Stimulated activated CD4-positive, alpha-beta T cell treated with anti-CD3 and anti-CD28 coated beads, Interleukin-12 subunit alpha, Interleukin-12 subunit beta, amount 100 ng/mL, for 24 hours (primary cell): ENCODE measurements at places on chromosomes 3 and 15.

- DNase-seq = no peak
These were observed 10.9 kb downstream of the ITIH3 start for GRCh38 chr3:52805270-52806039.

GRCh38 chr15:41928637-41929620, 35.1 kb upstream of the SPTBN5 start:
- DNase-seq = no peak

DNA sequence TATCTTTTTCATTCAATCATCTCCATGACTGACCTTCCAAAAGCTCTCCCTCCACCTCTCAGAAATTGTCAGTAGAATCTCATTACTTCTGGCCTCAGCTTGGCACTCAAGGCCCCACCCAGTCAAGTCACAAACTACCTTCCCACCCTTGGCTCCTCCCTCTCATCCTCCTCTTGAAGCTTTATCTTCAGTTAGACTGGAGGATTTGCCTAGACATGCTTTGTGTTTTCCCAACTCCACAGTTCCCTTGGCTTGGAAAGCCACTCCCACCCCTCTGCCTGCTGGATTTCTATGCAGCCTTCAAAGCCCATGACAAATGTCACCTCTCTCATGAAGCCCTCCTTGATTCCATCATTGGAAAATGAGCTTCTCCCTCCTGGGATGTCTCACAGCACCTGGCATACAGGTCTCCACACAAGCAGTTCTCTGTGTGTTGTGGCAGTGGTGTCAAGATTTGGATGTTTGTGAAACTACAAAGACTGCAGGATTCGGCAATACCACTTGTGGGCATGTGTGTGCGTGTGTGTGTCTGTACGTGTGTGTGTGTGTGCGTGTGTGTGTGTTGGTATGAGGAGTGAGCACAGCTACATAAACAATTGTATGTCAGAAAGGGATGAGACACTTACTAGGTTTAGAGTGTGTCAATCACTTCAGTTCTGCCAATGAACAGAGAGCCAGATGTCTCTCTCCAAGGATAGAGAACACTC, 45.3 kb upstream of the VPS8 start:
- DNase-seq = no peak

GRCh38 chr3:88010810-88011209, 48.0 kb downstream of the CGGBP1 start:
- DNase-seq = no peak

- DNase-seq = no peak
These were observed 48.1 kb upstream of the PLCL2 start for GRCh38 chr3:16836505-16837237.

DNA sequence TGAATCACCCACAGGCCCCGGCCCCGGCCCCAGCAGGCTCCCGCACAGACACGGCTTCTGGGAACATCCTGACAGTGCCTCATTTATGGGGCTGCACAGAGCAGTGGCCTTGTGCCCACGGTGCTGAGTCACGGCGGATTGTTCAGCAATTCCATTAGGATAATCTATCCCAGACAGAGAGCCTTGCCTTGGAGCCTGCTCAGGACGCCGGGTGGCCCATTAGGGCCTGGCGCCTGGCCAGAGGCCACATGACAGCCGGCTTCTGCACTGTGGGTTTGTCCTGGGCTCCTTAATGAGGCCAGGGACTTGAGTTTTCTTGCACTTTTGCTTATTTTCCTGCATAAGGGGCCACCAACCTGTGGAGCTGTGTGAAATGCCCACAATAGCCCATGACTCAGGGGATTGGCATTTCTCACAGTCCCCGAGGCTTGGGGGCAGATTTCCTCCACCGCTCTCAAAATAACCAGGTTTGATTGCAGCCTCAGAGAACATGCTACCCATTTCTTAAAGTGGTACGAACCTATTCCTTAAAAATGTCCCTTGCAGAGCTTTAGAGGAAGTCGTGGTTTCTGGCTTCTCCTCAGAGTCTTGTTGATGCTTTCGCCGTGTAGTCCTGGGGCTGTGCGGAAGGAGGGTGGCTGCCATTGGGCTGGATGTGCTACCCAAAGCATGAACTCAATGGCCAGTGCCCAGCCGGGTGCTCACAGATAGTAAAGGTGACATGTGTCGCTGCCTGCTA, 19.0 kb downstream of the SYNM start:
- no peak for DNase-seq

DNA sequence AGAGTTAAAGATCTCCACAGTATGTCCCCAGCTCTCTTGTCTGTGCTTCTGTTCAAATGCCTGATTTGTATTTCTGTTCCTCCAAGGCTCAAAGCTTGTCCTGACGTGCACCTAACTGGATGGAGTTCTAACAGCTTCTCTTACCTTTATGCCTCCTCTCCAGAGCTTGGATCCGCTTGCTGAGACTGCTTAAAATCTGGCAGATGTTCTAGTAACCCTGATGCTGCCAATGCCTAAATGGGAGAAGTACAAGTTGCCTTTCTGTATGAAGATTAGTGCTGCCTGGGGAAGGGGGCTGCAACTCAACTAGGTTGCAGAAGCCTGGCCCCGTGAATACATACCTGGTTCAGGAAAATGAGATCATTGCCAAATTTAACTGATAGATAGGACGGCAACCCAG, 354.5 kb upstream of the KCNMB2 start:
- no peak for DNase-seq

DNA sequence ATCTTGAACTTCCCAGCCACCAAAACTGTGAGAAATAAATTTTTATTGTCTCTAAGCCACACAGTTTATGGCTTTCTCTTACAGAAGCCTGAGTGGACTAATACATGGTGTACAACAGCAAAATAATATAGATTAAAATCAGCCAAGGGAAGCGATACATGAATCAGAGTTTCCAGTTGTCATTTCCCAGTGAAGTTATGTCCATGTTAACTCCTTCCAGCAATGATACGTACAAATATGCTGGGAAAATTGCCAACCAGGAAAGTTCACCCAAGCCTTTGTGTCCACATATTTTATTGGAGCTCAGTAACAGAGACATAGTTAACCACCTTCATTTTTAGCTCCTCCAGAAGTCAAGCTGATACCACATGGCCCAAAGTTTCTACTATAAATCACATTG, 280.9 kb upstream of the KCNMB2 start:
- no peak for DNase-seq

DNA sequence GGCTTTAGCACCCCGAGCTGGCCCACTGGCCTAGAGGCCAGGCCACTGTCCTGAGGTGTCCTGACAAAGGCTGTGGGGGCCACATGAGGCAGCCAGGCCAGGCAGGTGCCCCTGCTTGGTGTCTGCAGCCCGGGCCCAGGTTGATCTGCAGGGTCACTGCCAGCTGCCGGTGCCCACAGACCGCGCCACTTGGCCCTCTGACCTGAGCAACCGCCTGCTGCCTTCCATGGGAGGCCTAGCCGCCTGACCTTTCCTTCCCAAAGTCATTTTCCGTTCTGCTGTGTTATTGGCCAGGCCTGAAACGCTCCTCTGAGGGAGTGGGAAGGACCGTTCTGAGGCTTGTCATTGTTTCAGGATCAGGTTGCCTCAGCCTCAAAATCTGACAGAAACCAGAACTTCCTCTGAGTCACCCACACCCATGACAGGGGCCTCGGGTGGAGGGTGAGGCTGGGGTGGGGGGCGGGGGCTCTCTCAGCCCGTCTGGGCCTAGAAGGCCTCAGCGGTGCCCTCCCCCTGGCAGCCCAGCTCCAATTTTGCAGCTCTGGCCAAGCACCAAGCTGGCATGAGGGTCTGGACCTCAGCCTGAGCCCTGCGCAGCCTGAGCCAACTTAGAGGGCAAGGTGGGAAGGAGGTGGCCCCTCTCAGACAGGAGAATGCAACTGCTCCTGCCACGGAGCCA, 140.7 kb upstream of the MEF2A start:
- peak; percentile 37 for DNase-seq

GRCh38 chr3:127174715-127175140, 18.2 kb upstream of the PRR23E start:
- DNase-seq = no peak

DNA sequence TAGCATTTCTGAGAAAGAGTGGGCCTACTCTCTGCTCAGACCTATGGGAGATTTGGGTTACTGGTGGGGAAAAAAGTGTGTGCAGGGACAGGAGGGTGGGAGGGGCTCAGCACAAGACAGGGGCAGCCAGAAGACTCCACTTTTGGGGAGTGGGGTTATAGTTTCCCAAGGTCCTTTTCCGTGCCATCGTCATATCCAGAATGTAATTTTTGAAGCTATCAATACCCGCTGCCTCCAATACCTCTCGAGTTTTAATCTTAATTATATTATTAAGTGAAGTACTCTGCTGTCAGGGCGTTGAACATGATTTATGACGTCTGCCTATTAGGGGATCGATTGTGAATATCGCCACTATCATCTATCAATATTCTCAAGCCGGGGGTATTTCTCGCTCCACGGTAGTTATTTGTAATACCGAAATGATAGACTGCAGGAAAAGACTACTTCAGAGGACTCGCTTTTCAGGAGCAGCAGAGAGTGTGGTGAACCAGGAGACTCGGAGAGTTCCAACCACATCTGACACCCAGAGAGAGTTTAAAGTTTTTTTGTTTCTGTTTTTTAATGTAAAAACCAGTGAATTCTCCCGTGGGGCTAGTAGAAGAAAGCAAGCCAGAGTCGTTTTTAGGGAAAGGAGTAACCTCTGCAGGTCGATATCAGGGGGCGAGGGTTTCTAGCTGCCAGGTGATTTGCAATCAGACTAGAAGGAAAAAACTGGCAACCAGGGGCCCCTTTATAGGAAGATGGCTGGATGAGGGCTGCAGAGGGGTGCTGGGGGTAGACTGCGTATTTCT, 20.6 kb downstream of the NR2F2 start:
- no peak for DNase-seq

- no peak for DNase-seq
These were observed 641.2 kb upstream of the ARRDC4 start for GRCh38 chr15:97319291-97319690.

DNA sequence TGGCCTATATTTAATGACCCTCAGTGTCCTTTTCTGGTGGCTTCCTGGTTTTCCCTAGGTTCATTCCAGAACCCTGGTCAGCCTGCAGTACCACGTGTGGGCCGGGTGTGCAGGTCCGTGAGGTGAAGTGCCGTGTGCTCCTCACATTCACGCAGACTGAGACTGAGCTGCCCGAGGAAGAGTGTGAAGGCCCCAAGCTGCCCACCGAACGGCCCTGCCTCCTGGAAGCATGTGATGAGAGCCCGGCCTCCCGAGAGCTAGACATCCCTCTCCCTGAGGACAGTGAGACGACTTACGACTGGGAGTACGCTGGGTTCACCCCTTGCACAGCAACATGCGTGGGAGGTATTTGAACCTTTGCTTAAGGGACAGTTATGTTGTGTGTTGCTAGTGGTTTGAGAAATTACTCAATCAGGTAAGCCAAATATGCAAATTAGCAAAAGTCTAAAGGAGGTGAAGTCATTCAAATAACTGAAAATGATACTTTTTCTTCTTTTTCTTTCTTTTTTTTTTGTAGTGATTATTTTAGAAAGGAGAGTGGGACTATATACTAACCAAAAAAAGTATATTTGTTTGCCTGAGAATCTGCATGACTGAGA, 259.2 kb downstream of the ADAMTSL3 start:
- DNase-seq = no peak

- no peak for DNase-seq
These were observed 78.0 kb downstream of the CHCHD6 start for GRCh38 chr3:126781889-126782491.

DNA sequence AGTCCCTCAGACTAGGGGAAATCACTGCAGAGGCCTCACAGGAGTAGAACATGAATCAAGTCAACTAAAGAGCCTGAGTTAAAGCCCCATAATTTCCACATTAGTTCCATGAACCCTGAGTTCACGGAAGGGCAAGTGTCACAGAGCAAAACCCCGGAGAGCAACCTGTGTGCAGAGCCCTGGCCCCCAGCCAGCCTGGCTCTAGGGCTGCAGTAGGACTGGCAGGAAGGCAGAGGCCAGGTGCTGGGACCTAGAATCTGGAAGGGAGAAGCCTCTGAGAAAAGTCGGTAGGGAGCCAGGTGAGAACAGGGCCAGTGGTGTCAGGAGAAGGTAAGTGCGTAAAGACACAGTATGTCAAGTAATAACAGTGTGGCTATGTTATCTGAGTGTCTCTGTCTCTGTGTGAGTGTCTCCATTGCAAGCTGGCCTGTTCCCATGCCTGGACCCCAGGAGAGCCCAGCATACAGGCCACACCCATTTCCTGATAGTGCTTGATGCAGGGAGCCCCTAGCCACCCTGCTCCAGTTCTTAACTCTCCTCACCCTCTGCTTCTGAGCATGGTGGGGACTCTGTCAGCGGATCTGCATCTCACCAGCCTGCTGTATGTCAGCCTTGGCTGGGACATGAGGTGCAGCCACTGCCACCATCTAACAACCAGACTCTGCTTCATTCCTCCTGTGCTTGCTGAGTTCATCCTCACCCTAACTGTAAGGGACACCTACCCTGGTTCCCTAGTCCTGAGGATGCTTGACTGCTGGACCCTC, 11.3 kb upstream of the MANF start:
- DNase-seq = no peak

- DNase-seq = no peak
These were observed 305.1 kb downstream of the GAP43 start for GRCh38 chr3:115928376-115928775.
